ENCODE measurements at places on chromosomes 11 and 22.

GRCh38 chr11:720642-721246, 14.7 kb downstream of the EPS8L2 start:
- DNase-seq = no peak

GRCh38 chr11:97332271-97332670, 942.5 kb downstream of the JRKL start:
- no peak for DNase-seq

- no peak for DNase-seq
Measured at GRCh38 chr22:44680481-44680894, 21.5 kb upstream of the PRR5 start.

- no peak for DNase-seq
Measured at GRCh38 chr11:130391711-130392110, 36.7 kb downstream of the ADAMTS8 start.

DNA sequence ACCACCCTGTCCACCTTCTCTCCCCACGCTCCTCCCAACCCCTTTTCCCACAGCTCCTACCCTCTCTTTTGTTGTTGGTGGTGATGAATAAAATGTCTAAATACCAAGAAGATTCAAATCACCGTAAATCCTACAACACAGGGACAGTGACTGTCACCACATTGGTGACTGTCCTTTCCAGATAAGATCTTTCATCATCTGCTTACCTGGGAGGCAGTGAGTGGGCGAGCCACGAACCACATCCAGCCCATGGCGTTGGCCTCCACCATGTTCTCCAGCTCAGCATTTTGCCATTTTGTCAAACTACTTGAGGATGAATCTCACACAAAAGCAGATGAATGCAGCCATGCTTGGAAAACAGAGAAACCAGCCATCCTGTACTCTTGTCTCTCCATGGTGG, 6.7 kb upstream of the CYTH4 start:
- DNase-seq = no peak

GRCh38 chr11:99501655-99502054, 480.9 kb downstream of the CNTN5 start:
- DNase-seq = no peak

- no peak for DNase-seq
Measured at GRCh38 chr11:63240098-63240497, 3.3 kb downstream of the SLC22A25 start.

- no peak for DNase-seq
Measured at GRCh38 chr11:67415501-67416304, at the start of gene CARNS1. Gene CARNS1, plus strand, starts transcription at chr11:67415678. Its CDS starts 522 bp downstream, at chr11:67416200.

DNA sequence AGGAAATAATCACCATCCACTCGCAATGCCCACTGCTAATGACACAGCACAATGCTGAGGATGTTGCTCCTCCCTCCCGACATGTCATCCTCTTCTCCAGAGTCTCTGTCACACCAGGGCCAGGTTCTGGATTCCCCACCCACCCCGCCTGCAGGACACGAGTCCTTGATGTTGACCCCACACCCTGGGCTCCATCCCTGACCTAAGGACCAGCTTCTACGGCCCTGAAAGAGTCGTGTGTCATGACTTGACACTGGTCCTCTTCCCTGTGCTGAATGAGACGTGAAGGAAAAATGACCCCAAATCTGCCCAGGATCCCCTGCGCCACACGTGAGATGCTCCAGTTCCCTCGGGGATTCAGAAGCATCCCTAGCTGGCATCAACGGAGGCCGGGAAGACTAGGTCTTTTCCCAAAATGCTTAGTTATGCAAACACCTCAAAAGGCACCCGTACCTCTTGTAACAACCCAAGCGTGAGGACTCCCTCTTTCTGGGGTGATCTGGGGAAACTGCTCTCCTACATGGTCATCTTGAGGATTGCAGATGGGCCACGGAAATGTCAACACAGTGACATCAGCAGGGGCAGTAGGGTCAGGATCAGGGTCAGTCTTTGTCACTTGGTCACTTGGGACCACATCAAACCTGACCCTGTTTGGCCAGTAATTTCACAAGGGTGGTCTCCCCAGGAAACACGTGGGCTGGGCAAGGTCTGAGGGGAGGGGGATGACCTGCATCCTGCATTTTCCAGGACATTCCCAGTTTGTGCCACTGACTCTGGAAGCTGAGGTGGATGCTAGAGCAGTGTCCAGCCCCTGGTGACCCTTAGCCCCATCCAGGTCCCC, 42.0 kb downstream of the IGLL5 start:
- DNase-seq = no peak

DNA sequence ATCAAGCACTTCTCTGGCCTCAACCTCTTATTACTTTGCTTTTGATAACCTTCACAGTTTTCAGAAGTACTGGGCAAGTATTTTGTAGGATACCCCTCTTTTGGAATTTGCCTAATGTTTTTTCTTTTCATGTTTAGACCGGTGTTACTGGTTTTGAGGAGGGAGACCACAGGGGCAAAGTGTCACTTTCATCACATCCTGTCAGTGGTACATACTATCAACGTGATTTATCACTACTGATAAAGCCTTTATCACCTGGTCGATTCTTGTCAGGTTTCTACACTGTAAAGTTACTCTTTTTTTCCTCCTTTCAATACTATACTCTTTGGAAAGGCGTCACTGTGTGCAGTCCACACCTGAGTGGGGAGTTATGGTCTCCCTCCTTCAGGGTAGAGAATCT, 26.7 kb downstream of the QSER1 start:
- no peak for DNase-seq

- DNase-seq = no peak
Measured at GRCh38 chr11:74672332-74672955, 58.8 kb downstream of the CHRDL2 start.

- DNase-seq = no peak
Measured at GRCh38 chr22:42924436-42924835, 67.4 kb upstream of the ARFGAP3 start.

GRCh38 chr11:34616830-34617504, 3.9 kb upstream of the EHF start:
- no peak for DNase-seq

Data from SW 1271 (cell line).